ENCODE measurements at places on chromosomes 7 and 10.

DNA sequence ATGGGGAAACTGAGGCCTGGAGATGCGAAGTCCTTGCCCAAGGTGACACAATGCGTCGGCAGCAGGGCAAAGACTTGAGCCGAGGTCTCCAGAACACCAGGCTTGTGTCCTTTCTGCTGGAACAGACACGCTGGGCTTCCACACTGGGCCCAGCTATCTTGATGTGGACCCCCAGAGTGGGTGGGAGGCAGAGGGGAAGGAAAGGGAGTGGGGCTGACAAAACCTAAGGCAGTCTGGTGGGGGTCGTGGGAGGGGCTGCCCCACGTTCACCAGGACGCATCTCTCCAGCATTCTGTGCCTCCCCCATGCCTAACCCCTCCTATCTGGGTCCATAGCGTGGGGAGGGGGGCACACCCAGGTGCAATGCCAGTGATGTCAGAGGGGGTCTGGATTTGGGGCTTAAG, 38.1 kb downstream of the PPIF start:
- no peak for DNase-seq

GRCh38 chr10:78890506-78890905, 178.3 kb upstream of the ZMIZ1 start:
- DNase-seq, result no peak

- no peak for DNase-seq
Observed at GRCh38 chr7:159028508-159029401, 115.9 kb downstream of the VIPR2 start.

GRCh38 chr7:31083210-31083786, 31.2 kb downstream of the ADCYAP1R1 start:
- no peak for DNase-seq

- DNase-seq, result no peak
Observed at GRCh38 chr10:86929468-86930380, 27.7 kb downstream of the MMRN2 start.

GRCh38 chr10:123548770-123549169, 117.4 kb upstream of the GPR26 start:
- no peak for DNase-seq

DNA sequence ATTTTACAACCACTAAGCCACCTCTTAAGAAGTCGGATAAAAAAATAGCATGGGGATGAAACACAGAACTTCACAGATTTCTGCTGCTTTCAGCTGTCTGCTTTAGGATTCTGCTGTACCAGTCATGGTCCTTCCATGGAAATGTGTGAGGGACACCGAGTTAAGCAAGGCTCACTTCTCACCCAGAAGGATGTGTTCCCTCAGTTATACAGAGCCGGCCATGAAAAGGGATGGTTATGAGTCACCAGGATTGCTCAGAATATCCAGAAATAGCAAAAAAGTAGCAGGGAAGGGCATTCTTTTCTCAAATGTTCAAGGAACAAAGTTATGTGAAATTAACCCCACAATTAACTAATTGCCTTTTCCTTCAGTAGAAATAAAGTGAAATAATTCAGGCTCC, 124.4 kb downstream of the AMPH start:
- DNase-seq, result no peak

GRCh38 chr7:99557196-99557607, 1.2 kb upstream of the ZNF655 start:
- peak; percentile 27 for DNase-seq

DNA sequence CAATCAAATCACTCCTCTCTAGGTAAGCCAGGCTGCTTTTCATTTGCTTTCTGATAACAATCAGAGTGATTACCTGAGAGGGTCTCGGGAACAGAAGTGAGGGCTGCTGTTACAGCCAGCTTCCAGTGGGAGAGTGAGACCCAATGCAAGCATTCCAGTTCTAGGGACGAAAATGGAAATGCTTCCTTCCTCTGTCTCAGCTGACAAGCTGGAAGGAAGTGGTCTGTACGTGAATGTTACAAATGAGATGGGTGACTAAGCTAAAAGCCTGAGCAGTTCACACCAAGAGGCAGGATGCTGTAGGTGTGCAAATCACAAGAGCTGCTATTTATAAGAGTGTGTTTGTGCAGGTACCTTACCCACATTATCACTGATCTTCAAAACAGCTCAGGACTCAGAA, 772.4 kb downstream of the GRID1 start:
- DNase-seq, result no peak

DNA sequence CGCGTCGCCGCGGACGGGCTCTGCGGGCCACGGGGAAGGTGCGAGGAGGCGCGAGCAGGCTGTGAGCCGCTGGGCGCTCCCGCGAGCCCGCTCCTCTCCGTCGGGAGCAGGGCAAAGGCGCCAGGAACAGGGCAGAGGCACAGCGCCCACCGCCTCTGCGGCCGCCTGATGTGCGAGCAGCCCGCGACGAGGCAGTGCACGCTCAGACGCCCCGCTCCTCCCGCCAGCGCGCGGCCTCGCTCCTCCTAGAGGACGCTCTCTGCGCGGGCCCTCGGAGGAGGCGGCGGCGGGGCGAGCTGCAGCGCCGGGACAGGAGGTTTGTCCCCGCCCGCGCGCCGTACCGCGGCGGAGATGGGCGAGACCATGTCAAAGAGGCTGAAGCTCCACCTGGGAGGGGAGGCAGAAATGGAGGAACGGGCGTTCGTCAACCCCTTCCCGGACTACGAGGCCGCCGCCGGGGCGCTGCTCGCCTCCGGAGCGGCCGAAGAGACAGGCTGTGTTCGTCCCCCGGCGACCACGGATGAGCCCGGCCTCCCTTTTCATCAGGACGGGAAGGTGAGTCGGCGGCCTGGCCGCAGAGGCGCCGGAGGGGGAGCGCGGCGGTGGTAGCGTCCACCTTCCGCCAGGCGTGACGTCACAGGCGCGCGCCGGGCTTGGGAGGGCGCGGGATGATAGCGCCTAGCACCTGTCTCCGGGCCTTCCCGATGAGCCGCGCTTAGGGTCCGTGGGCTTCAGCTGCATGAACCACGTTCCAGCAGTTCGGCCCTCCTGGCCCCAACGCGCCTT, 731 bp downstream of the LANCL2 start:
- DNase-seq, result peak; percentile 97

GRCh38 chr10:7027913-7028808, 382.7 kb downstream of the SFMBT2 start:
- peak; percentile 90 for DNase-seq

DNA sequence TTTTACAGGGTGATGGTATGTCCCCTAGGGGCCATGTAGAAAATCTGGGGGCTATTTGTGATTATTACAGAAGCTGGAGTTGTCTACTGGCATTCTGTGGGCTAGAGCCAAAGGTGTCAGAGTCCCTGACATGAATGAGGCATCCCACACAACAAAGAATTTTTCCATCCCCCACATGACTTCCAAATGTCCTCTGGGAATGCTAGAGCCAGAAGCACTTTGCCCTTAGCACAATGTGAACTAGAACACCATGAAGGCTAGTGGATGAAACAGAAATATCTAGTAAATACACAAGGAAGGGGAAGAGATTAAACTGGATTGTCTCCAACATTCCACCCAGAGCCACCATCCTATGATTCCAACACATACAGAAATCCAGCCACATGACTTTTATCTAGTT, 46.9 kb downstream of the FAM13C start:
- no peak for DNase-seq

DNA sequence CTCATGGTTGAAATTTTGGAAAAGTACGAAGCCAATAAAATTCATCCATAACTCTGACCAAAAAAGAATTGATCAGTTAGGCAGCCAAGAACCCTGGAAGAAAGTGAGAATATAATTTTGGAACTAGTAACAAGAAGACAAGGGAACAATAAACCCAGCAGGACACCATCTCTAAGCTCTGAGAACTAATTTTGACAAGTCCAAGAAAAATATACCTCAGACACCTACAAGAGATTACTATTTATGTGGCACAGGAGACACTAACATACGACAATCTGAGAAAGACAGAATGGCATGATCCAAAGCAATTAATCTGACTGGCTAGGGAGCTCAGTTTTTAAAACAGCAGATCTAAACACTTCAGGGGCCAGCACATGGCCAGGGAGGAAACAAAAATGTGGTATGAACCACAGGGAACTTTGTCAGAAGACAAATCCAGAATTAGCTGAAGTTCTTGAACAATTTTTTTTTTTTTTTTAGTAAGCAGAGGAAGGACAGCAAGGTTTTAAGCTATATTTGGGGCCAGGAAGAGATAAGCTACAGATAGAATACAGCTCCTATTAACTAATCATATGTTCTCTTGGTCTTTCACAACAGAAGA, 38.9 kb downstream of the PARD3 start:
- no peak for DNase-seq

DNA sequence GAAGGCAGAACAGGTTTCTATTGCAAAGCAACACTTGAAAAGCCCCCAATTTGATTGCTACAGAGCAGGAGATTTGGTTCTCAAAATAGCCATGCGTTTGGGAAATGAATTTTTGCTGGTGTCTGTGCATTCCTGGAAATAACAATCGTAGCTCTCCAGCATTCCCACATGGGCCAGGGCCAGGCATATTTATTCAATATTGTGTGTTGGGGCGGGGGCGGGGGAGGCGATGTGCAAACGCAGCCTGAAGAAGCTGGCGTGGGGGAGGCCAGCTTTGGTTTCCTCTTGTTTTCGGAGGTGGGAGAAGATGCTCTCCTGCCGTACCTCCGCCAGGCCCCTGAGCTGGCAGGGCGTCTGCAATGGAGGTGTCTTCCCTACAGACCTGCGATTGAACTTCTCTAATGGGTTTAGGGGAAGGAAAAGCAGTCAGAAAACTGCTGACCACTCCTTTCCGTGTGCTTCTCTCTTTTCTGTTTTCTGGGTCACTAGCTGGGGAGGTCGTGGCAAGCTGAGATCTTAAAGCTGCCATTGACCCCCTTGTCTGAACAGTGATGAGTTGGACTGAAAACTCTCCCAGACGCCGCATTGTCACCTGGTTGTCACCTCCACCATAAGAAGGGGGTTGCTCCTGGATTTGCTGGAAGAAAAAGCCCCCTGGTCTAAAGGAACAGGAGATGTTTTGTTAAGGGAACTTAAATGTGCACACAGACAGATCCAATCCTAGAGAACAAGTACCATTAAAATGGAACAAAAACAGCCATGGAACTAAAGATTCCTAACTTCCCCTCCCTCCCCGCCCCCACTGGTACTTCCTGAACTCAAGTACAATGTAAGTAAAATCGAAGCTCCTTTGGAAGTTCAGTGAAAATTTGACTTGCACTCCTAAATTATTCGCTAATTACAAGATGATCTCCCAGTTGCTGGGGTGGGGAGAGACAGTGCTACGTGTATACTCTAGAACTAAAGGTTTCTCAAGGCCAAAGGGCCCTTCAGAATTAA, 56.4 kb upstream of the HABP2 start:
- DNase-seq, result no peak

DNA sequence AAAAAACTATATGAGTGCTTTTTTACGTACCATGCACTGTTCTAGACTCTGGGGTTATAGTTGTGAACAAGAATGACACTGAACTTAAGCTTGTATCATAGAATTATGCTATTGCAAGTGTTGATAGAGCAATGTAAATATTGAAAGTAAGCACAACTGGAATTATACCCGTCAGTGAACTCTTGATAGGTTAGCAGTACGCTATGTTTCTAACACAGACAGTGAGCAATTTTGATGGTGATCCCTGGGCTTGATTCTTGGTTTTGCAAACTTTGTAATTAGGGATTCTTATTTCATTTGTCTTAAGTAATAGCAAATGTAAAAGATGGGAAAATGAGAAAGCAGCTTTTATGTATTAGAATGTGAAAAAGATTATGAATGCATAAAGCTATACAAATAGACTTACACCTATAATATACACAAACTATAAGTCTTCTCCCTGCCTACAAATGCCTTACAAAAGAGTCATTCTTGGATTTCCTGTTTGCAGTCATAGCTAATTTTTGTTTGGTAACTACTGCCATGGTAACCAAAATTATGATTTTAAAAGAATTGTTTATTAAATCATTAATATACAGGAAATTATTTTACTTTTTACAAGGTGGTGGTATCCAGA, 6.7 kb downstream of the TES start:
- DNase-seq, result no peak

DNA sequence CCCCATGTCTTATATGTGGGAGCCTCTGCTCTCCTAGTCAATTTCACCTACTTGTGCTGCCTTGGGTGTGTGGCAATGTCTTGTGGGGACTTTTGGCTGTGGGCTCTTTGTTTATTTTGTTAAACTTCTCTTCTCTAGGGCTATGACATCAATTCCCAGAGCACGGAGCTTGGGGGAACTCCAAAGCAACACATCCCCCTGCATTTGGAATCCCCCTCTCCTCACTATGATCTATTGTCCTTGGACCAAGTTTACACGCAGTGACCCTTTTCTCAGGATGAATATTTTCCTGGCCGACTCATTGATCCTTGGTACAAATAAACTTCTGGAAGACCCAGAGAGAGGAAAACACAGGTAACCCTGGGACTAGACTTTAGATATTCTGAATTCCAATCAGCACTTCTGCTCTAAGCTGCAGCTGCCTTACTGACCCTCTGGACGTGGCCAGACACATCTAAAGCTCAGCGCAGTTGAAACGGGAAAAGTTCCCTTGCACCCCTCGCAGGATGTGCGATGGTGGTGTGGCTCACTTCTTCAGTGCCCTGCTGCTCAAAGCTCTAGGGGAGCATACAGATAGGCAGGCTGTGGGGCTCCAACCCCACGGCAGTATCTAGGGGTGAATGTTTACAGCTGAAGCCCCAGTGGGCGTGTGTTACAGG, 110.8 kb downstream of the TMEM178B start:
- DNase-seq, result no peak

GRCh38 chr10:5776881-5777197, 36.4 kb downstream of the GDI2 start:
- no peak for DNase-seq

- DNase-seq, result peak; percentile 68
Observed at GRCh38 chr10:102632394-102633111, 11.7 kb upstream of the TRIM8 start.

DNA sequence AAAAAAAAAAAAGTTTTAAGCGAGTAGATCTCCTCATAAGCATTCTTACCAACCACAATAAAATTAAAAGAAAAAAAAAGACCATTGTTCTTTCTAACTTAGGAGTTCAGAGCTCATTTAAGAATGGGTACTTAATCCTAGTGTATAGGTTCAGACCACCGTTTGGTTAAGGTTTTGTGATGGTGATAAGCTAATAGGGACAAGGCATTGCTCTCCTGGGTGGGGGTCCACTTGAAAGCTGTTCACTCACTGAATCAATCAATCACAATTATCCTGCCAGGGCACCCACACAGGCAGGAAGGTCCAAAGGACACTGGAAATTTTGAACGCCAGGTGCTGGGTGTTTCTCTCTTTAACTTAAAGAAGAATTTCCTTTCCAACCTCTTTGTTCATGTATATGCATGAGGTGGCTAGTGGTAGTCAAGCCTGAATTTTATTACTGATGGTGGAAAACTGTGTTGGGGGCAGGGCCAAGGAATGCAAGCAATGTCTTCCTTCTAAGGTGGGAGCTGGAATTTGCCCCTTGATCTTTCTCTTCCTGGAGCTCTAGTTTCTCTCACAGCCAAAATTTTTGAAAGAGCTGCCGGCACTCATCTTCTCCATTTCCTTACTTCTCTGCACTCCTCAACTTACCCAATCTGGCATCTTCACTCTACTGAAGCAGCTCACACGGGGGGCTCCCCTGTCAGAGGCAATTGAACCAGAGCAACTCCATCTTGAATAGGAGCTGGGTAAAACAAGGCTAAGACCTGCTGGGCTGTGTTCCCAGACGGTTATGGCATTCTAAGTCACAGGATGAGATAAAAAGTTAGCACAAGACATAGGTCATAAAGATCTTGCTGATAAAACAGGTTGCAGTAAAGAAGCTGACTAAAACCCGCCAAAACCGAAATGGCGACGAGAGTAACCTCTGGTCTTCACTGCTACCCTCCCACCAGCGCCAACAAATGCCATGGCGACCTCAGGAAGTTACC, 7.5 kb upstream of the FAM131B start:
- no peak for DNase-seq

GRCh38 chr10:5559642-5560141, 34.9 kb downstream of the CALML3 start:
- no peak for DNase-seq

Data from hematopoietic multipotent progenitor cell treated with erythropoietin and hydrocortisone succinate and interleukin-3 and kit ligand, for 4 days (in vitro differentiated cells).